ENCODE measurements at places on chromosomes 12 and 14. TPM values are rescaled to one million over a fixed set of nuclear protein-coding genes. Genes with fewer than 3 reads are reported as not detected.

KERA gene
- total RNA-seq = not detected

RERG gene
- total RNA-seq = not detected

PLEKHG7 gene
- total RNA-seq = under 0.01 TPM

FLRT2 gene
- total RNA-seq = 11.1 TPM

TMTC1 gene
- 31.9 TPM for total RNA-seq

ASB2 gene
- 0.54 TPM for total RNA-seq

MGP gene
- total RNA-seq = 0.56 TPM

EP400 gene
- 5.3 TPM for total RNA-seq

ZC3H14 gene
- total RNA-seq = 103 TPM

NTF3 gene
- 12.2 TPM for total RNA-seq

SOX5 gene
- 11.9 TPM for total RNA-seq

Data from IMR-90 (cell line).